Dorsolateral prefrontal cortex (tissue), 122 donors: ENCODE measurements at places on chromosomes 6 and 20.

DNA sequence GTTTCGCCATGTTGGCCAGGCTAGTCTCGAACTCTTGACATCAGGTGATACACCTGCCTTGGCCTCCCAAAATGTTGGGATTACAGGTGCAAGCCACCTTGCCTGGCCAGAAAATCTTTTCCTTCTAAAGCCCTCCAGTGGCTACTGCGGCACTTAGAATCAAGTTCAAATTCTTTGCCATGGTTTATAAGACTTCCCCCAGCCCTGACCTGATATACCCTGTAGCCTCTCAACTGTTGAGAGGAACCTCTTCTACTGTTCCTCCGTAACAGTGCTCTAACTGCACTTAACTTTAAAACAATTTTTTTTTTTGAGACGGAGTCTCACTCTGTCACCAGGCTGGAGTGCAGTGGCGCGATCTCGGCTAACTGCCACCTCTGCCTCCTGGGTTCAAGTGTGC is 235.6 kb downstream of the BCAS1 start:
- no peak for DNase-seq

GRCh38 chr6:104955491-104955890 is 1.4 kb upstream of the LIN28B start:
- DNase-seq, result no peak

GRCh38 chr20:8996817-8997512 is 71.9 kb upstream of the PLCB4 start:
- DNase-seq, result no peak

GRCh38 chr6:11618533-11618932 is 81.0 kb downstream of the TMEM170B start:
- DNase-seq, result no peak

DNA sequence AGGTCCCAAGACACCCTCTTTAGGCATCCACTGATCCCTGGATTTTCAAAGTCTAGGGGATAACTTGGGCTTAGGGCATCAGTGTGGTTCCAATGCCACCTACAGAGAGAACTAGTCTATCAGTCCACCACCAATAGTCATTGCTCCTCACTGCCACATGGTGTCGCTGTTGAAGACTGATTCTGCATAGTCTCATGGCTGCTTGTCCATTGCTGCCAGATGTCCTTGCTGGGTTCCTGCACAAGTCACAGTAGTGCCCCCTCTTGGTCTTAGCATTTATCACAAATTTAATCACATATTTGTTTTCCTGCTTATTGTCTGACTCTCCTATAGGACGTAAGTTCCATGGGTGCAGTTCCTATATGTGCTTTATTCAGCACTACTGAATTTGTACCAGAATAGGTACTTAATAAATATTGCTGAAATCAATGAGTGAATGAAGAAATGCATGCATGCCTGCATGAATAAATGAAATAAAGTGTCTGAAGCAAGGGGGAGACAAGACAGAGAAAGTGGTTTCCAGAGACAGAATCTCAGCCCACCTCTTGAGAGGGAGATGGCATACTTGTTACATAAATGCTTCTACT is 45.9 kb upstream of the RALY start:
- no peak for DNase-seq

- DNase-seq, result no peak
These were observed 33.2 kb downstream of the CDH22 start for GRCh38 chr20:46275091-46275490.

DNA sequence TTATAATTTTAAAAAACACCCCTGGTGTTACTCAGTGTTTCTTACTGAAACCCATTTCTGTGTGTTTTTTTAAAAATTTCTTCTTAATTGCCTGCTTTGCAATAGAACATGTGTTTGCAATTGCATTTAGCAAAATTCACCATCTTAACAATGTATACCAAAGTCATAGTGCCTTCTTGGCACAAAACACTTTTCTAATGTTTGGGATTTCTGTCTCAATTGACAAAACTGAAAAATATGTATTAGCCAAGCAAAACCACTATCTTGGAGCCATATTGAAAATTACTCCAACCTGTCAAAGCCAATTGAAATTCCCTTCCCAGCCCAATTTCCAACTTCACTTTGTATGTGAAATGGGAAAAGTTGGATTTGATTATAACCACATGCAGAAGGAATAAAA is 88.4 kb upstream of the RSPO3 start:
- DNase-seq, result no peak

GRCh38 chr6:24477070-24477469 is 12.3 kb downstream of the GPLD1 start:
- no peak for DNase-seq

DNA sequence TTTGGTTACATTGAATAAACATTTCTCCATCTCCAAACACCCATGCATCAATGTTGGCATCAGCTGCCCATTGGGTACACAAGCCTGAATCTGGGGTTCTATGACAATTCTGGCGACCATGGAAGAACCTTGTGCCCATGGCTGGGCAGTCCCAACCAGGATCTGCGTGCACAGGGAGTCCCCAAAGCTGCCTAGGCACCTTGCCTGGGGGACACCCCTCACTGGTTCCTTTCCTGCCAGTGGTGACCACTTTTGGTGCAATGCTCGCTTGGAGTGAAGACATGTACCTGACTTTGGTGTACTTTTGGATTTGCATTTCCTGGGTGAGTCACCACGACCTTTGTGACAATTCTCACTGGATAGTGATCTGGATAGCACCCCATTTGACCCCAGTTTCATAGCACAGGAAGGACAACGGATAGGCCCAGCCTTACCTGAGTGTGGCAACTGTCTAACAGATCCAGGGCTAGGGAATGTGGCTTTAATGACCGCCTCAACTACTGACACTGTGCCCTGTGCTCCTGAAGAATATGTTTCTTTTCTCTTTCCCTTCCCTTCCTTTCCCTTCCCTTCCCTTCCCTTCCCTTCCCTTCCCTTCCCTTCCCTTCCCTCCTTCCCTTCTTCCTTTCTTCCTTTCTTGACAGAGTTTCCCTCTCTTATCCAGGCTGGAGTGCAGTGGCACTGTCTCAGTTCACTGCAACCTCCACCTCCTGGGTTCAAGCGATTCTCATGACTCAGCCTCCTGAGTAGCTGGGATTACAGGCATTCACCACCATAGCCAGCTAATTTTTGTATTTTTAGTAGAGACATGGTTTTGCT is 7.1 kb downstream of the SPINT3 start:
- no peak for DNase-seq

DNA sequence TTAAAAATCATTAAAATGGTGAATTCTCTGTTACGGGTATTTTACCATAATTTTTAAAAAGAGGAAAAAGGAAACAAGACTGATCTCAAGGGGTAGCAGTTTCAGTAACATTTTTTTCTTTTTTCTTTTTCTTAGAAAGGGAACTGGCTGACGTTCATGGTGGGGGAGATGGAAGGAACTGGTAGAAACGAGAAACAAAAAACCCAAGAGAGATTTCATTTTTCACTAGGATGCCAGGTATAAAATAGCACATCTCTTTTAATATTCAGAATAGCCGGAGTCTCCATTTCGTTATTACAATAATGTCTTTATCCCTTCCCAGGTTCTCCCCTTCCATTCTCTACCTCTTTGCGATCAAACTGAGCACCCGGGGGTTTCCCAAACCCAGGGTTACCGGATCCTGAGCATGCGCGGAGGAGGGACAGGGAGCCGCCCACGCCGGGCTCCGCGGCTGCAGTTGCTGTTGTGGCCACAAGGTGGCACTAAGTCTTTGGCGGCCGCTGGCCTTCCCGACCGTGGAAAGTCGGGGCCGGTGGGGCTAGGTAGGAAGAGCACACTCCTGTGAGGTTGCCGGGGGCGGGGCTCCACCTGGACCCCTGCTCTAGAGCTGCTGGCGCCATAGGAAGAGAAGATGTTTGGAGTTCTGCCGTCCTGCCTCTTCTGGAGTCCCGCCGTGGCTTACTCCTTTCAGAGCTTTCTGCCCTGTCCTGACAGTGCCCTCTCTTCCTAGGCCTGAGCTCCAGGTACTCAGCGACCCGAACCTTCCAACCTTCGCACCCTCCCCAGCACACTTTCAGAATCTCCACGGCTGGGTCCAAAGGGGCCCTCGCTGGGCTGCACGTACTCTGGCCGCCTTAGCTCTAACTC is 146.8 kb downstream of the SH3BGRL2 start:
- DNase-seq, result peak; percentile 84

- DNase-seq, result no peak
These were observed 2.1 kb downstream of the PLCG1 start for GRCh38 chr20:41139227-41140093.

GRCh38 chr6:70503813-70504465 is 62.8 kb upstream of the SDHAF4 start:
- DNase-seq, result no peak

DNA sequence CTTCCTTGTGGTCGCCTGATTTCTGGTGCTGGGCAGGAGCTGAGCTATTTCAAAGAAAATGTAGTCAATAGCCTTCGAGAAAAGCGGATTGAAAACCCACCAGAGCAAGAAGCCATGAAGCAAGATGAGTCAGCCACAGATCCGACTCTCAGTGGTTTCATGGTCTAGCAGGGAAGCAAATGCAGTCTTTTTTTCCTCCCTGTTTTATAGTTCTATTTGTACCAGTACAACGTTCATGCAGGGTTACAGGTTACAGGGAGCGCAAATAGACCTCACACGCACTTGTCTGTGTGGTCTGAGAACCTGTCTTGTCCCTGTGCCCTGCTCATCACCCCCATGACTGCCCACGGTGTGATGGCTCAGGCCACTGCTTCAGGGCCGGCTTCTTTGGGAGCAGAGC is 309.8 kb upstream of the SUPT3H start:
- no peak for DNase-seq

- DNase-seq, result no peak
These were observed 578.9 kb downstream of the HAO1 start for GRCh38 chr20:7361321-7361720.

- no peak for DNase-seq
These were observed 82.3 kb upstream of the GCM1 start for GRCh38 chr6:53230775-53231467.

GRCh38 chr6:111175109-111175508 is 87.8 kb downstream of the SLC16A10 start:
- no peak for DNase-seq

- no peak for DNase-seq
These were observed 4.6 kb downstream of the GPLD1 start for GRCh38 chr6:24484657-24485323.

DNA sequence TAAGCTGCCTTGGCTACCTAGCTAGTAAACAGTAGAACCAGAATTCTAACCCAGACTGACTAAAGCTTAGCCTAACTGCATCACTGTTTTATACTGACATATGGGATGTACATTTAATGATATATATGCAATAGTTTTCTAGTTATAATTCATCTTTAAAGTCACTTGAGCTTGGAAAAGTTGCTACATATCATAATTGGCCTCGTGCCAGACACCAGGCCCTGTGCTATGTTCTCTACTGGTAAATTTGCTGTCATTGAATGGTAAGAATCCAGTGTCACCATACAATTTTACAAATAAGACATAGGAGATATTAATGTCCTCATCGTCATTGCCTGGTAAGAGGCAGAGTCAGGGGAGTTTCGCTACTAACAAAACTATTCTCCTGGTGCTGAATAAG is 396.8 kb downstream of the CDKAL1 start:
- DNase-seq, result no peak

DNA sequence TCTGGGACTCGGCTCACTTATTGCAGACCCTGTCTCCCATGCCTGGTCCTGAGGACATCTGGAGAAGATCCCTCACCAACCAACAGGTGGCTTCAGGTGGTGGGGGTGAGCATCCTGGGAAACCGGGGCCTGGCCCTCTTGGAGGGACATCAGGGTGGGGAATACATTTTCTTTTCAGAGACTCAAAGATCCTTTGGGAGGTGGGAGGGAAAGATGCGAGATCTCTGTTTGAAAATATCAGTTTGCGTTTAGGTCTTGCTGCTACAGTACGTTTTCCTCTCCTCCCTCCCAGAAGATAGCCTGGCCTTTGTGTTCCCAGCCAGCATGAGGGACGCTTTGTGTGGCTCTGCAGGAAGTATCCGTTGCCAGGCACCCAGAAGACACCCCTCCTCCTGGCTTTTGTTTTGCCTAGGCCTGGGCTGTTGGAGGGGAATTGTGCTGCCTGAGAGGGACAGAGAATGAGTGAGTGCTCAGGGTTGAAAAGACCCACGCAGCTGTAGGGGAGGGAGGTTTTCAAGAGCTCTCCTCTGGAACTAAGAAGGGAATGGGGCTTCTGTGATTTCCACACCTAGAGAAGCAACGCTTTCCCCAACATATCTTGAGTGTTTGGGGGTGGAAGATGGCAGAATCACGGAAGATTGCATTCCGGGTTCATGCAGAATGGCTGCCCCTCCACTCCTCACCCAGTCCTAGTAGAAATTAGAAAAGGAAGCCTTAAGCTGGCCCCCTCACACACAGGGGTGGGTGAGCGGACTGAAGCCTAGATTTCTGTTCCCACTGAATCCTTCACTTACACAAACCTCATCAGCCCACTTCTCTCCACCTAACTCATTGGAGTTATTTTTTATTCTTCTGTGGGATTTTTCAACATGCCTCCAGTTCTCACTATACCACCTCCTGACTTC is 22.0 kb upstream of the SLC2A12 start:
- DNase-seq, result no peak

DNA sequence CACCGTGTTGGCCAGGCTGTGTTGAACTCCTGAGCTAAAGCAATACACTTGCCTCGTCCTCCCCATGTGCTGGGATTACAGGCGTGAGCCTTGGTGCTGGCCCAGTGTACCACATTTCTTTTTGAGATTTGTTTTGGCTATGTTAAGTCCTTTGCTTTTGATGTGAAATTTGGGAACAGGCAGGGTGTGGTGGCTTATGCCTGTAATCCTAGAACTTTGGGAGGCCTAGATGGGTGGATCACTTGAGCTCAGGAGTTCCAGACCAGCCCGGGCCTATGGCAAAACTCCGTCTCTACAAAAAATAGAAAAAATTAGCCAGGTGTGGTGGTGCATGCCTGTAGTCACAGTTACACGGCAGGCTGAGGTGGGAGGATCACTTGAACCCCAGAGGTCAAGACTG is 40.2 kb downstream of the GINS1 start:
- no peak for DNase-seq

DNA sequence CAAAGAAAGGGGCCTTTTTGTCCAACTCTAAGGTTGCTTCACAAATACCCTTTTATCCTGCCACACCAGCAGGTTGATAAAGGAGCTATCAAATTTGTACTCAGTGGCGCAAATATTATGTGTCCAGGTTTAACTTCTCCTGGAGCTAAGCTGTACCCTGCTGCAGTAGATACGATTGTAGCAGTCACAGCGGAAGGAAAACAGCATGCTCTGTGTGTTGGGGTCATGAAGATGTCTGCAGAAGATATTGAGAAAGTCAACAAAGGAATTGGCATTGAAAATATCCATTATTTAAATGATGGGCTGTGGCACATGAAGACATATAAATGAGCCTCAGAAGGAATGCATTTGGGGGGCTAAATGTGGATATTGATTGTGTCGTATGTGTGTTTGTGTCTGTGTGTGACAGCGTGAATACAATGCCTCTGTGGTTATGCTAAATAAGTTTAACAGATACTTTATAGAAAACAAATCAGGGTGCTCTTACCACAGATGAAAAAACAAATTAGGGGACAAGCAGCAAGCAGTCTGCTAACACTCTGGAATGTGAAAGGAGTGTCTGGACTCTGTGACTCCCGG is 33.6 kb downstream of the HM13 start:
- DNase-seq, result no peak

GRCh38 chr20:33400812-33401183 is 521 bp downstream of the CDK5RAP1 start:
- DNase-seq, result no peak
